GM23248 (cell line): ENCODE measurements at places on chromosomes 2 and 18.

DNA sequence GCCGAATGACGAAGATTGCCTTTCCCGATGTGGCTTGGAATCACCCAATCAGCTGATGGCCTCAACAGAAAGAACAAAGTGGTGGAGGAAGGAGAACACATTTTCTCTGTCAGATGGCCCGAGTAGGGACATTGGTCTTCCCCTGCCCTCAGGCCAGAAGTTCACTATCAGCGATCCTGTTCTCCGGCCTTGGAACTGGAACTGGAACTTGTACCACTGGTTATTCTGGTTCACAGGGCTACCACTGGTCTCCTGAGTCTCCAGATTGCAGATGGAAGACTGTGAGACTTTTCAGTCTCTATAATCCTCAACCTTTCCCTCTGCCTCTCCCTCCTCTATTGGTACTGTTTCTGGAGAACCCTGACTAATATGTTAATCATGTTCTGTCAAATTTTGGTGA, 180.4 kb downstream of the ANKRD30B start:
- no peak for DNase-seq

DNA sequence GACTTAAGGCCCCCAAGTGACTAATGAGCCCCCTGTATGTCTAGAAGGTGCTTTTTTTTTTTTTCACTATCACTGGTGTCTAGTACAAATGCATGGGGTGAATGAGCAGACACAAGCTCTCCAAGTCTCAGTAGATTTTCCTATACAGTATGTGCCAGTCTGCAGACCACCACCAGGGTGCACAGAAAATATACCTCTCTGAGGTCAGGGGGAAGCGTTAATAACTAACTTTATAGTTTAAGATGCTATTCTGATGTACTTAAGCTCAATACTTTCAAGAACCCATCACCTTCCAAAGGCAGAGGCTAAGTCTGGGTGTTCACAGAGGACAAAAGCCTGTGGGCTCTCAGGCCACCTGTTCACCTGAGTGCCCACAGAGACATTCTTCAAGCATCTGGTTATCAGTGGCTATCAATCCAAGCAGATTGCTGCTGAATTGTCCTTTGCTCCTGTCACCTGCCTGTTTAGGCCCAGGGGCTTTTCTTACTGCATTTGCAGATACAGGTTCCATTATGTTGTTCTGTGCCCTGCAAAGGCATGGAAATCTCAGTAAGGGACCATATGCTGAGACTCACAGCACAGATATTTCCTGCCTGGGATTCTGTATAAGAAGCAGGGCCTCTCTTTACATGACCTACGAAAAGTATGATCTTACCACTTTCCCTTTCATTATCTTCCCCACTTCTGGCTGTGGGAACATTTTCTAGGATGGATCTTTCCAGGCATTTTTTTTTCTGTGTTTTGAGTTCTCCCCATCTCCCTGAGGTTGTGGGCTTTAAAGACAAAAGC, 534.6 kb downstream of the TNS1 start:
- no peak for DNase-seq

DNA sequence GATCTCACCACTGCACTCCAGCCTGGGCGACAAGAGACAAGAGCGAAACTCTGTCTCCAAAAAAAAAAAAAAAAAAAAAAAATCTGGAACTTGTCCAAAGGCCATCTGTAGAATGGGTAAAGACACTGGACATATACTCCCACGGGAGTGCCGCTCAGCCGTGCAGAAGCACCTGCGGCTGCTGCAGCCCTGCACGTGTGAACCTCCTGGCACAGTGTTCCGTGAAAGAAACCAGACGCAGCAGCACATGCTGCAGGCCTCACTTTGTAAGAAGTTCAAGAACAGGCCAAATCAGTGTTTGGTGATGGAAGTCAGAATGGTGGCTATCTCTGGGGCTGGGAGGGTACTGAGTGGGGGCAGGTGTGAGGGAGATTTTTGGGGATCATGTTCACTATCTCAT, 6.5 kb downstream of the CHRND start:
- no peak for DNase-seq

DNA sequence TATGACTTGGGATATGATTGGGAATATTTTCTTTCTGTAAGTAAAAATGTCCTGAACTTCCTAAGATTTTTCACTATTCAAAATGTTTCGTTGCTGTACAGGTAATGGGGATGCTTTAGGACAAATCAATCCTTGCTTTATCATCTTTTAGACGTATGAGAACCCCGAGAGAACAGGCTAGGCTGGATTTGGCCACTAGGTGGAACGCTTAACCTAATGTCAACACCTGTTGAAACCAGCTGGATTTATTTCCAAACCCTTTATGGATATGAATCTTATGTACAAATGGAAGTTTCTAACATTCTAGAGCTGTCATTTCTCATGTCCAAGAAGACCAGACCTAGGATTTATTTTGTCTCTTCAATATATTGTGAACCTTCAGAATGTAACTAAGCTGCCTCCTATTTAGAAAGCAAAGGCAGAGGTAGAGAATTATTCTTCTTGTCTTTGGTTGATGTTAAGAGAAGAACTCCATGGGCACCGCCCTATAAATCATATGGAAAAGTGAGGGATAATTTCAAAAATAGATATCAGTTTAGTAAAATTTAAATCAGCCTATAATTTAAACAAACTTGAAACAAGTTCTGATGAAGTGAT, 96.7 kb downstream of the PMAIP1 start:
- DNase-seq = peak; percentile 68

DNA sequence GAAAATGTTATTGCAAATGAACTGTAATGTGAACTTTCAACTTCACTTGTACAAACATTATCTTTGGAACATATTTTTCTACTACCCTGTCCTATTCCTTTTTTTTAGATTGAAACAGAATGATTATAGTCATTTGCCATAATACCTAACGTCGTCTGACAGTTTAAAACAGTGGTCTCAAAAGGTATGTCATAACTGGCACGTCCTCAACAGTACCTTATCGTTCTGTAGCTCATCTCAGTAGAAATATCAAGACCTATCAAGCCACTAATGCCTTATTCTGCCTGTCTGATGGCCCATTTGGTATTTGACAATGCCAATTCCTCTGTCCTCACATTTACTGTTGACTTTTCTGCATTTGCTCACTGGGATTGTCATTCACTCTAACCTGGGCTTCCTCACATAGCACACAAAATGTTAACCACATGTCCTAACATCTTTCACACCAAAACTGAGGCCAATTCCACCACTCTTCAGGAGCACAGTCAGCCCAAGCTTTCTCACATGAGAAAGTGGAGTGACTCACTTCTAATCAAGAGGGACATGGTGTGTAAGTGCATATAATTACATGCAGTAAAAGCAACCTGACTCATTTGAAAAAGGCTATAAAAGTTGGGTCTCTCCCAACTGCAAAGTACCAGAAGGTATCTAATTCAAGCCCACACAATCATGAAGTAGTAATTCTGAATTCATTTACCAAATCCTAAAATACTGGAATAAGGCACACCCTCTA, 34.8 kb downstream of the DNER start:
- DNase-seq = no peak

GRCh38 chr2:63434024-63435001, 154.0 kb downstream of the WDPCP start:
- DNase-seq = no peak

- peak; percentile 40 for DNase-seq
Measured at GRCh38 chr18:13725566-13726231, 659 bp downstream of the FAM210A start.

DNA sequence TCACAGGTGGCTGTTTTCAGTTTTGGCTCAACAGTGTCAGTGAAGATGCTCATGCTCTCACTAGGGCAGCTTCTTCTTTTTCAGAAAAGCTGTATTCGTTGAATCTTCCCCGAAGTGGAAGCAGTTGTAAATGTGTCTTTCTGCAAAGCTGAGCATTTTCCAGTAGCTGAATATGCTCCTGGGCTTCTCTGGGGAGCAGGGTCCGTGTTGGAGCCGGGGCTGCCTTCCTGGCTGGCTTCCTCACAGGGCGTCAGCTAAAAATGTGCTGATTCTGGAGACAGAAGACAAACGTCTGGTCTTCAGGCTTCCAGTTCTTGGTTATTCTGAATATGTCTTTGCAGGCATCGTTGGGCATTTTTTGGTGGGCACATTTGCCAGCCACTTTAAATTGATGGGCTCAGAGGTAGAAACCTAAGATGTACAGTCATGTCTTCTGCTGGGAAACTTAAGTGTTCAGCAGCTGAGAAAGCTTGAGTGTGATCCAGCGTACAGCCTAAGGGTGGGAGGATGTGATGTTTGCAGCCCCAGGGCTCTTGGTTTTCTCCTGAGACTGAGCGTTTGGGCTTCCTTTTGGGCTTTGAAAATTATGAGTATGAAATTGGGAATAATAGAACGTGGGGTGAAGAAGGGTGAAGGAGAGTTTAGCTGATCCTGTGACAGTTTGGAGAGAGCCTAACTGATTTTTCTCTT, 19.0 kb downstream of the SETBP1 start:
- DNase-seq = no peak

DNA sequence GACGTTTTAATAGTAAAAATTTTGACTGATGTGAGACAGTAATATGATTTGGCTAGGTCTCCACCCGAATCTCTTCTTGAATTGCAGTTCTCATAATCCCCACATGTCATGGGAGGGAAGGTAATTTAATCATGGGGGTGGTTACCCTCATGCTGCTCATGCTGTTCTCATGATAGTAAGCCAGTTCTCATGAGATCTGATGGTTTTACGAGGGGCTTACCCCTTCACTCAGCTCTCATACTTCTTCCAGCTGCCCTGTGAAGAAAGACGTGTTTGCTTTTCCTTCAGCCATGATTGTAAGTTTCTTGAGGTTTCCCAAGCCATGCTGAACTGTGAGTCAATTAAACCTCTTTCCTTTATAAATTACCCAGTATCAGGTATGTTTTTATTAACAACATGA, 327.0 kb upstream of the CDH7 start:
- no peak for DNase-seq

DNA sequence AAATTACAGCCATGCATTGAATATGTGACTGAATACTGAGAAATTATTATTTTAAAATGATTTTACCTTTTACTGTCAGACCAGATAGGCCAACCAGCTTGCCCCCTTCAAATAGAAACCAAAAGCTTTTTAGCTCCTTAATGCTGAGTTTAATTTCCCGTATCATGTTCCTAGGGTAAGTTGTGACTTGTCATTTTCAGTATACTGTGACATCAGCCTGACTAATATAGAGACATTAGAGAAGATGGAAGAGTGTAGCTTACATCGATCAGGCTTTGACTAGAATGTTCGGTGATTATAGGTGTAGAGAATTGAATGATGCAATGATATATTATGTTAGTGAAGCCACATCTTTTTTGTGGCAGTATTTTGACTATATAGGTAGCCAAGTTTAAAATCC, 50.6 kb upstream of the ZEB2 start:
- no peak for DNase-seq

GRCh38 chr2:155389224-155389623, 690.7 kb downstream of the KCNJ3 start:
- DNase-seq = no peak

GRCh38 chr18:8571399-8571798, 37.8 kb upstream of the RAB12 start:
- DNase-seq = no peak

DNA sequence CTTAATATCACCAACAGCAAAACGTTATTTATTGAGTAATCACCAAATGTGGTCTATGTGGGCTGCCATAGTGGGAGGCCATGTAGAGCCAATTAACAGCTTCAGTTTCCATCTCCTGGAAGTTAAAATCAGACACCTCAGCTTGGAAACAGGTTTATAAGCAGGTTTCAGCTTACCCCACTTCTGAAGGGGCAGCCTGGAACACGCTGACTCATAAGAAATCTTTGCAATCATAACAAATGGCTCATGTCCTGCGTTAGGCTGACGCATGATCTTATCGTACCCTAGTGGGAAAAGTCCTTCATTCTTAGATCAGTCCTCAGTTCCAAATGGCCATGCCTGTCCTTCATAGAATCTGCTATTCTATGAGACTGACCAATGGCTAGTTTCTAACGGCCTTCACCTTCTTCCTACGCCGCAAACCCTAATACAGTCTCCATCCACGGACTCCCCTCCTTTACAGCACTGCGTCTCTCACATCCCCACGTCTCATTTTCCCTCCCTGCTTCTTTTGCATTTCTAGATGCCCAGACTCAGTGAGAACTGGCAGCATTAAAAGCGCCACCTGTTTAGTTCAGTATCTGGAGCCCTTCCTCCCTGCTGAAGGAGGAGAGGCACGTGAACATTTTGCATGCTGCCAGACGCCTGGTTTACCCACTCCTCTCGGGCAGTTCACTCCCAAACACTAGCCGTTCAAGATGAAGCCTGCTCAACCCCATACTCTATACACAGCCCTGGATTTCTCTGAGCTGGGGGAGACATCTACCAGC, 24.2 kb upstream of the BZW1 start:
- DNase-seq = peak; percentile 94

DNA sequence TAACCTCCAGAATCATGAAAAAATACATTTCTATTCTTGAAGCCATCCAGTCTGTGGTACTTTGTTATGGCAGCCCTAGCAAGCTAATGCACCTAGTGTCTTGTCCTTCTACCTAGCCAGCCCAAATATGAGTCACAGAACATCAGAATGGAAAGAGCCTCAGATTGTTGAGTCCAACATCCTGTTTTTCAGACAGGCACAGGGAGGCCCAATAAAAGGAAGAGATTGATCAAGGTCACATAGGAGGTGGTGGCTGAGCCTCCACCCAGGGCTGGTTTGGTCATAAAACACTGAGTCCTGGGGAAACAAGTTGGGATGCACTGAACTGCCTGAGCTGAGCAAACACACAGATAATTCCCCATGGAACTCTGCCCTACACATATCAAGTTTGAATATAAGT, 195.5 kb downstream of the TTC32 start:
- peak; percentile 21 for DNase-seq

DNA sequence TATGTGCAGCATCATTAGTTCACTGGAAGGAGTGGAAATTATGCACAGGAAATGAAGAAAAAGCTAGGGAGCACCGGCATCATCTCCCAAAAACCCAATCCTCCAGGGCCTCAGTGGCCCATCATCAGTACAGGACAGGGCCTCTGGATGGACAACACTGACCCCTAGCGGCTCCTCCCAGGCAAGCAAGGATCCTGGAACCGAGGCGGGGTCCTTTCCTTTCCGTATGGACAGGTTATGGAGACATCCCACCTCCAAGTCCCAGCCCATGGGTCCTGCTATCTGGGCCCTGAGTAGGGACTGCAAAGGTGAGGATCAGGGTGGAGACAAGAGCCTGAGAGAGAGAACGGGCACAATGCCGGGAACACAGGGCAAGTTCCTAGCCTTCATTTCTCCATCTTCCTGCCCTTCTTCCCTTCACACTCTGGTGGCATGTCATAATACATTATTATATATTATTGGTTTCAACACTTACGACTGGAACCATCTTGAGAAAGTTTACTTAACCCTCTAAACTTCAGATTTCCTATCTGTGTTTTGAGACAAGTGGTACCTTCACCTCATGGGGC, 68.2 kb downstream of the ZNF516 start:
- DNase-seq = peak; percentile 58

DNA sequence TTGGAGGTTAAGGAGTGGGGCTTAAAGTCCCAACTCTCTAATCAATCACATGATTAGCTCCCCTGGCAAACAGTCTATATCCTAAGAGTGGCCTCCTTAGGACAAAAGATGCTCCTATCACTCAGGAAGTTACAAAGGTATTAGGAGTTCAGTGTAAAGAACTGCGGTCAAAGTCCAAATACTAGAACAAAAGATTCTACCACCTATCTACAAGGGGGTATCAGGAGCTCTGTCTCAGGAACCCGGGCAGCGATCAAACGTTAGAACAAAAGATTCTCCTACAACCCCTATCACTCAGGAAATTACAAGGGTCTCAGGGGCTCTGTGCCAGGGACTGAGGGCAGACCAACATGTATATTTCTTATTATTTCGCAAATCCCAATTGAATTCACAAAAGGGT, 58.0 kb downstream of the DTNB start:
- DNase-seq = no peak

- no peak for DNase-seq
Measured at GRCh38 chr2:54074606-54075341, 40.6 kb upstream of the ACYP2 start.
